ENCODE measurements at places on chromosomes 4 and X. TPM values are rescaled to one million over a fixed set of nuclear protein-coding genes. Genes with fewer than 3 reads are reported as not detected.

DNA sequence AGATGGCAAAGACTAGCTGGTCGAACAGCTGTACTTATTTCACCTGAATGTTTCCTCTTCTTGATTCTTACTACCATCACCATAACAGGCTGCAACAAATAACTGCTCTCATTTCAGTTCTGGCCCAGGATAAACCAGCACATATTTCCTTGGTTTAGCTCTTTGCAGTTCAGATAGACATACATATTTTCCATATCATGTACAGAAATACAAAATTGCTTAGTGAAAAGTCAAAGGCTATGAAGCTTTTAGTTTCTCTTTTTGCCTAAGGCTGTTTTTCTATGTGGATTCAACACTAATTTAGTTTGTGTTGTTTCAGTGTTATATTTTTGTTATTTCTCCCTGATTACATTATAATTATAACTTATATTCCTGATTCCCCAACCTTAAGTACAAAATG is 103.6 kb upstream of the BMP3 start:
- no peak for DNase-seq

STAP1 gene
- total RNA-seq: not detected

SMIM10L2A gene
- 0.33 TPM for total RNA-seq

DNA sequence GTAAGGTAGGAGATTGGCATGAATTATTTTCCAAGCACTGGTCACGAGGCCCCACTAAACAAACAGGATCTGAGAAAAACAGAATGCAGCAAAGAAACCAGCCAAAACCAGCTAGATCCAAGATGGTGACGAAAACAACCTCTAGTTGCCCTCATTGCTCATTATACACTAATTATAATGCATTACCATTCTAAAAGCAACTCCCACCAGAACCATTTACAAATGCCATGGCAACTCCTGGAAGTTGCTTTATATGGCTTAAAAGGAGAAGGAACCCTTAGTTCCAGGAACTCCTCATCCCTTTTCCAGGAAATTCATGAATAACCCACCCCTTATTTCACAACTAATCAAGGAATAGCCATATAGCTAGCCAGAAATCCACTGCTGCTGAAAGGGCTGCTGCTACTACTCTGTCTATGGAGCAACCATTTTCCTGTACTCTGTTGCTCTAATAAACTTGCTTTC is 69.3 kb downstream of the ABCB7 start:
- peak; percentile 36 for DNase-seq

ERVMER34-1 gene
- not detected for total RNA-seq

DNA sequence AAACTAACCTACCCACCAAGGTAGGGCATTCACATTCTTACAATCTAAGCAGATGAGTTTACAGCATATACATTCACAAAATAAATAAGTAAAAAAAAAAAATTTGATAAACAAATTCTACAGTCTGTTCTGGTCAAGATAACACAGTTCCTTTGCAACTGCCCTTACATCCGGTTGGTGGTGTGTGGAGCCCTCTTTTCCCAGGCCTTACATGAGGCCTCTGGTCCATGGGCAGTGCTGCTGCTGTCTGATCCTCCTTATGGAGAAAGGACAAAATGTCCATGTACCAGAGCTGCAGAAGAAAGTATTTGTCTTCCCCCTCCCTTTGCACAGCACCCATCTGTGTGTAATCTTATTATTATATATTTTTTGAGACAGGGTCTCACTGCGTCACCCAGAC is 2.2 kb upstream of the SEPTIN11 start:
- DNase-seq: peak; percentile 53

GRCh38 chr4:26525136-26525770 is 35.0 kb upstream of the CCKAR start:
- peak; percentile 61 for DNase-seq

DNA sequence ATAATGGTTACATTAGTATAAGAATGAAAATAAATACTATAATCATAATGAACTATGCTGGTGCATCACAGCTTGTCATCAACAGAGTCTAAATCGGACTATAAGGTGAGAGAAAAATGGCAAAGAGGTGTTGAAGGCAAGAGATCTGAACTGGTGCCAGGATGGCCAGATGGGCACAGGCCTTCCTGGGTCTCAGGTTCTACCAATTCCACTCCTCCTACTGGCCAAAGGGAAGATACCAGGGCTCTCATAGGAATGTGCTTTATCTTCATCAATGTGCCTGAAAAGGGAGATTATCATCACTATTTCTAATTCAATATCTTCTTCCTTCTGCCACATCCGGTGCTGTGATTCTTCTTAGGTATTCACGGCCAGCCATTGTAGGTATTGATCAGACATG is 107.6 kb downstream of the GASK1B start:
- DNase-seq: no peak

- DNase-seq: peak; percentile 74
These were observed 220.2 kb upstream of the UGT8 start for GRCh38 chr4:114378305-114378903.

DNA sequence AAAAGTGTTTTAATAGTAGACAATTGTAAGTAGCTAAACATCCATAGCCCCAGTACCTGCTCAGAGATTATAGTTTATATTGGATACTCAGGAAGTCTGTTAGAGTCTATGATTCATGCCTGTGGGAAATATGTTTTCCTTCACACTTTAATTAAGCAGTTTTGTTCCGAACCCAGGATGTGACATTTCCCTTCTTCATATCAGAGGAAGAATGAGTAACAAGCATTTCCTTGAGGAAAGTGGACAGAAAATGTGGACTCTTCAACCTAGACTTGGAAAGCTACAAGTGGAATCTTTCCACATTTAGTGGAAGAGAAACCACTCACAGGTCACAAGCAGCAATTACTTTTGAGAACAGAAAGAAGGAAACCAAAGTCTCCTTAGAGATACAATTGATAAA is 419.4 kb downstream of the C4orf33 start:
- no peak for DNase-seq

- no peak for DNase-seq
These were observed 949.5 kb upstream of the PCDH7 start for GRCh38 chr4:29770627-29771026.

DNA sequence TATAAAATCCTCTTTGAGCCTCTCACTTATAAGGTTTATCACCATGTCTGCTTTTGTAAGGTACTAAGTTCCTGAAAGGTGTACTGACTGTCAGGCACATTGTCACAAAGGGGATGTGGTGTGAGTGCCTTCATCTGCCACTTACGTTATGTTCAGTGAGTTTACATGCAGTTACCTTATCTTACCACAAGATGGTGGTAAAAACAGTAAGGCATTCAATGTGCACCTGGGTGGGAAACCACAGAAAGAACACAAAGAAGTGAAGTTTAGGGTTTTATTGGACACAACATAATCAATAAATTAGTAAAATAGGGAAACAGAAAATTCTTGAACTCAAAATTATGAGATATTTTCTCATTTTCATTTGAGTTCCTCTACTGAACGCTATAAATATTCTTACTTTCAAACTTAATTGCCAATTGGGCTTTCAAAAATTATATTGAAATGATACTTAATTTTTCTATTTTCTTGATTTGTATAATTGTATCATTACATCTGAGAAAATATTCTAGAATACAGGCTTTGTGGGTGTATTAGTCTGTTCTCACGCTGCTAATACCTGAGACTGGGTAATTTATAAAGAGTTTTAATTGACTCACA is 650.8 kb downstream of the PCDH7 start:
- peak; percentile 68 for DNase-seq

DNA sequence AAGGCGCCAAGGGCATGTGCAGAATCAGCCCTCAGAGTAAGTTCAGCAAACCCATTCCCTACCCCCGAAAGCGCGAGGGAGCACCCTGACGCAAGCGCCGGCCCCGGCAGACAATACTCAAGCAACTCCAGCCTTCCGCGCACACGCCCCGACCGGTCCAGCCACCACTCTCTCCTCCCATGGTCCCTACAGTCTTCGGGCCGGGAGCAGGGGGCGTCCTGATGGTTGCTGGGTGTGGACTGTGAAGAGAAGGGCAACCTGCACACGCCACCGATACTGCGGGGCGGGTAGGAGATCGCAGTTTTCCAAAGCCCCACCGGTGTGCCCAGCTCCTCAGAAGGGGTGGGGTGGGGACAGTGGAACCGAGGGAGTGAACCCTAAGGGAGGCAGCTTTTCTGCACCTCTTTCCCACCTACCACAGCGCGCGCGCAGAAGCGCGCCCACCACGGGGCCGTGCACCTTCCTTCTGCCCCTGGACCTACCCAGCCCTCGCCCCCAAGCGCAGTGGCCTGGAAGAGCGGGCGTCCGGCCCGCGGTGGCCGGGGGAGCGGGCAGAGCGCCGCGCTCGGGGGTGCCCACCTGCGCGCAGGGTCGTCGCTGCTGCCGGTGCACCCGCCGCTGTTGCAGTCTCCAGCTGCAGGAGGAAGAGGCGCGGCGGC is 650.2 kb upstream of the DIPK2B start:
- peak; percentile 34 for DNase-seq

FAM156B gene
- total RNA-seq: 7.9 TPM

DNA sequence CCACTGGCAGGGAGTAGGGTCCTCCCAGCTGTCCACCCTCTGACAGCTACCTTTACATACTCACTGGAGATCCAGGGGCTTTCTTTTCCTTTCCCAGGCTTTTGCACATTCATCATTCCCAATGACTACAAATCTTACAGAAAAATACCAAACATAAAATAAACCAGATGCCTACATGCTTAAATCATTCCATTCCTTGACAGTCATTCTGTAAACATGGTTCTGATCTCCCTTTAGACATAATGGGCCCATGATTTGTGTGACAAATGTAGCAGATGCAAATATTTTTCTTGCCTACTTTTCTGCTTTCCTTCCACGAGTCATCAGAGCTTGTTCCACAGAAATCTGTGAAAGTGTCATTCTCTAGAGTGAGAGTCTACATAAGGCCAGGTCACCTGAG is 207.0 kb downstream of the IDS start:
- DNase-seq: no peak

USP51 gene
- 2.2 TPM for total RNA-seq

GRCh38 chr4:107719207-107719921 is 670 bp downstream of the PAPSS1 start:
- peak; percentile 35 for DNase-seq

ASMT gene
- not detected for total RNA-seq

GRCh38 chrX:97397371-97397770 is 513.7 kb downstream of the RPA4 start:
- no peak for DNase-seq

GRCh38 chr4:144754562-144755410 is 108.8 kb downstream of the HHIP start:
- peak; percentile 87 for DNase-seq

DNA sequence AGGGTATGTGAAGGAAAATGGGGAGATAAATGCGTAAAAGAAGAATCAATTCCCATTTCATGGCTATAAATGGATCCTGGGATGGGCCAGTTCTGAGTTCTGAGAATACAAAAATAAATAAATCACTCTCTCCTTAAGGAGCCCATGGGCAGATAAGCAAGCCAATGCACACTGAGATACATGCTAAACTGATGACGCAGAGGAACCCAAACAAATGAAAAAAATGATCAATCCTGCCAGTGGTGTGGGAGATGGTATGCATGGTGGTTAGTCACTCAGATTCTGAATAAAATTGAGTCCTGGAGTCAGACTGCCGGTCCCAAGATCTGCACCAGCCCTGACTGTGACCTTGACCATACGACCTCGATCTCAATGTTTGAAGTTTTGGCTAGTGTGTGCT is 59.7 kb downstream of the NEIL3 start:
- DNase-seq: peak; percentile 74

GRCh38 chr4:37383579-37384229 is 139.2 kb downstream of the NWD2 start:
- peak; percentile 7 for DNase-seq

FAM149A gene
- total RNA-seq: 10.8 TPM

GRCh38 chrX:18672008-18672407 is at the start of gene RS1:
Gene RS1 (minus strand): TSS chrX:18672108. CDS start chrX:18672068, 40 bp downstream.
- DNase-seq: no peak

GRCh38 chr4:56050625-56051024 is 101.9 kb downstream of the CEP135 start:
- DNase-seq: no peak

DNA sequence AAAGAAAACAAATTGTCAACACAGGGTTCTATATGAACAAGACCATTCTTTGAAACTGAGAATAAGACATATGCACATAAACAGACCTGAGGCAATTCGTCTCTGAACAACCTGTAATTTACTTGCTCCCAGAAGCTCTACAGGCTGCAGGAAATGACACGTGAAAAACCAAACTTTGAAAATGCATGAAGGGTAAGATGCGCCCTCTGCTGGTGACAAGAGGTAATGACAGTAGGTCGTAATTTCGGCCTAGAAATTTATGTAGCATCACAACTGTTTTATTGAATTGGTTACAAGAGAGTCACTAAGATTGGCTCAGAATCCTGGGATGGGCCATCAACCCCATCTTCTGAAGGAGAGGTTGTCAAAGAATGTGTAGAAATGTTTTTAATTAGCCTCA is 276.5 kb downstream of the PPP4R3C start:
- DNase-seq: peak; percentile 38

SMIM10 gene
- total RNA-seq: 6.6 TPM

DNA sequence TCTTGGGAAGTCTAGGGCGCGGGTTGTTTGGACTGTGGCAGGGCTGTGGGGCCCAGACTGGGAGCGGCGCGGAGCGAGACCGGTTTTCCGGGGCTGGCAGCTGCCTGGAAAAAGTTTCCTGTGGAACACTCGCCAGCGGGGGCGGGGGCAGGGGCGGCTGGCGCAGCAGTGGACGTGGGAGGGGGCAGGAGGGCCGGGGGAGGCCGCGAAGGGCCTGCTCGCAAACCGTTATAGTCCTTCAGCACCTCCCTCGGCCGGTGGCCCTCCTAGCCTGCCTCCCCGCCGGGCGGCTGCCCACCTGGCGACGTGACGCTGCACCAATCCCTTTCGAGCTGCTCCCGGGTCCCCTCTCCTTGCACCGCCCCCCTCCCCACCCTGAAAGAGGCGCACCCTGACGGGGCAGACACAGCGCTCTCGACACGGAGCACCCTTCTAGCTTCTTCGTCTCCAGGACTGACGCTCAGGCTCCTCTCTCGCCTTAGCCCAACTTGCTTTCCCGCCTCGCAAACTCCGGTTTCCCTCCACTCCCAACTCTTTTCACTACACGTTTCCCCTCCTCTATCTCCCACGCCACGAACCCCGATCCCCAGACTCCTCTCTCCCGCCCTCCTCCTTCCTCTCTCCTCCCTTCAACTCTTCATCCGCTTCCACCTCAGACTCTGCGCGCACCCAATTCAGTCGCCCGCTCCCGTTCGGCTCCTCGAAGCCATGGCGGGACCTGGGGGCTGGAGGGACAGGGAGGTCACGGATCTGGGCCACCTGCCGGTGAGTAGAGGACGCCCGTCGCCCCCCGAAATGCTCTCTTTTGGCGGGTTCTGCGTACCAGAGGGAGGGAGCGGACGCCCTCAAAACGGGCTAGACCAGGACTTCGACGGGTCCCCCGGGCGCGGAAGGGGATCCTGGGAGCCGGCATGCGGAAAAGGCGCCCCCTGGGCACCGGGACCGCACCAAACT is at the start of gene NRK:
NRK (plus strand) TSS at position 402 of the 954 bp plus-strand sequence; CDS start at position 709, 307 bp downstream.
- DNase-seq: no peak
